H1 (cell line): ENCODE measurements at places on chromosomes 2 and 18. TPM values are rescaled to one million over a fixed set of nuclear protein-coding genes. Genes with fewer than 3 reads are reported as not detected.

Gene CCDC141
- 21.4 and 21.6 TPM in 2 replicates for total RNA-seq

Gene ANTXR1
- total RNA-seq: 44.3 and 45.9 TPM in 2 replicates

Gene CABLES1
- total RNA-seq: 26.4 and 28.0 TPM in 2 replicates

Gene POTEC
- 0.07 and 0.19 TPM in 2 replicates for total RNA-seq

Gene AGXT
- not detected in 2 replicates for total RNA-seq

Gene SLC9A2
- 0.13 and 0.15 TPM in 2 replicates for total RNA-seq

DNA sequence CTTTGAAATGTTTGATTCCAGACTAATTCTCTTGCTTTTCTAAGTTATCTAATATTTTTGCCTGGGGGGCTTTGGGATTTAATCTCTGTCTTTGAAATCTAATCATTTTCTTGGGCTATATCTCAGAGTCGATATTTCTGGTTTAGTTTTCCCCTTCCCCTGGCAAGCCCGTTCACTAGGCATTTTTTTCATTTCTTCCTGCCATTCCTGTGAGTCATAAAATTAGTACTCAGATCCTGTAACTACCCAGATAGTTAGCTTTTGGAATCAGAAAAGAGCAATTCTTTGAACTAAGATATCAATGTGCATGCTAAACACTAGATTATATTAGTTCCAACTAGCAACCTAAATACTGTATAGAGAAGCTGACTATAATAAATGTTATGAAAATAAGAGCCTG is 29.4 kb upstream of the RNF149 start:
- peaks cover 12% of the 10 kb centered on the region for H3K4me1 ChIP-seq
- no peaks in the 10 kb centered on the region for H3K36me3 ChIP-seq
- no peak overlapping the region for H3K4me3 ChIP-seq
- no peak overlapping the region for H3K27ac ChIP-seq

DNA sequence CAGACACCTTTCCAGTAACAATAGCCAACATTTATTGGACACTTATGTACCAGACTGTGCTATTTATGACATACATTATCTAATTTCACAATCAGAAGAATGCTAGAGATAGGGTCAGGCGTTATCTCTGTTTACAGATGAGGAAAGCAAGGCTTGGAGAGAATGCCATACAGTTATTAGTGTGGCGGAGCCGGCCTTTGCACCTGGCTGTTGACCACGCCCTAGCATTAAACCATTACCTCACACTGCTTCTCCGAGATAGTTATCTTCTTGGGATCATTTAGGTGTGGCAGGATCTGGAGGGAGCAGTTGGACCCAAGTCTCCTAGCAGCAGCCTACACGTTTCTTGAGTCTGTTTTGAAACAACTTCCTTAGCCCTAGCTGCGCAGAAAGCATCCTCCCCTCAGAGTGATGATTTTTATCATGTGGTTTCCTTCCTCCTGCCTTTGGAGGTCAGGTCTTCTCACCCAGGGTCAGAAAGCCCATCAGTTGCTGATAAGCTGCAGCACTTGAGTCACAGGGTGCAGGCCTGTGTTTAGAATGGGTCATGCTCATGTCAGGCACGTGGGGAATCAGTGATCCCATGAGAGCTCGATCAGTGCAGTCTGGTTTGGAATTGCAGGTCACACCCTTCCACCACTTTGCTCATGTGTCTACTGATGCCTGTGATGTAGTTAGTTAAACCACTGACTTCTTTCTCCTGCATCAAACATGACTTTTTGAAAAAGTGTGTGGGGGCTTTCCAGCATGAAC is 118.2 kb downstream of the SPTBN1 start:
- no peak overlapping the region for H3K27ac ChIP-seq
- peaks cover 27% of the 10 kb centered on the region for H3K4me1 ChIP-seq
- no peak for DNase-seq
- H3K4me3 ChIP-seq: no peak overlapping the region
- H3K36me3 ChIP-seq: no peaks in the 10 kb centered on the region

GRCh38 chr2:96485751-96486651 is 19.2 kb downstream of the NEURL3 start:
- peak; percentile 69 for DNase-seq
- H3K27me3 ChIP-seq: no peaks in the 10 kb centered on the region
- H3K4me3 ChIP-seq: no peak overlapping the region
- peaks cover 3% of the 10 kb centered on the region; the same call in 1 of the 2 replicates for H3K4me1 ChIP-seq
- H3K27ac ChIP-seq: no peak overlapping the region
- H3K36me3 ChIP-seq: no peaks in the 10 kb centered on the region

DNA sequence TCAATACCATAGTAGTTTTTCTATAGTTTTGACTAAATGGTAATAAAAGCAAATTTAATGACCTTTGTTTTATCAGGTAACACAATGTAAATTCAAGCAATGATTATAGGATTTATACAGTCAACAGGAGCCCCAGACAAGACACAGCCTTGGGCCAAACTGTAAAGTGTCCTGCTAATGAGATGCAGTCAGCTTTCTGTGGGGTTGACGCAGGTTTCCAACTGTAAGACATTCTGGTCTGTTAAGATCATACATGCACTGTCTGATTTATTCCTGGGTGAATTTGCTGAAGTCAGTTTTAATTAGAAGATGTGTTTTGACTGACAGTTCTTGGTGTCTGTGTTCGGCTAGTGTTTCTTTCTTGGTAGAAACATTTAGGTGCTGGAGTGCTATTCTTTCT is 180.3 kb downstream of the SNTG2 start:
- no peak overlapping the region for H3K4me3 ChIP-seq
- no peaks in the 10 kb centered on the region for H3K4me1 ChIP-seq
- no peak for DNase-seq
- H3K36me3 ChIP-seq: no peaks in the 10 kb centered on the region
- no peak overlapping the region for H3K27ac ChIP-seq
- H3K27me3 ChIP-seq: no peaks in the 10 kb centered on the region

- H3K27ac ChIP-seq: no peak overlapping the region
- DNase-seq: no peak
- no peaks in the 10 kb centered on the region for H3K27me3 ChIP-seq
- peaks cover 7% of the 10 kb centered on the region for H3K4me1 ChIP-seq
These were observed 90.3 kb downstream of the RPRM start for GRCh38 chr2:153388246-153388645.

GRCh38 chr2:27615316-27615715 is 13.5 kb downstream of the CCDC121 start:
- H3K27ac ChIP-seq: no peak overlapping the region
- H3K36me3 ChIP-seq: peaks cover 15% of the 10 kb centered on the region
- no peaks in the 10 kb centered on the region for H3K4me1 ChIP-seq
- no peak for DNase-seq
- no peak overlapping the region for H3K4me3 ChIP-seq
- peaks cover 1% of the 10 kb centered on the region for H3K27me3 ChIP-seq

DNA sequence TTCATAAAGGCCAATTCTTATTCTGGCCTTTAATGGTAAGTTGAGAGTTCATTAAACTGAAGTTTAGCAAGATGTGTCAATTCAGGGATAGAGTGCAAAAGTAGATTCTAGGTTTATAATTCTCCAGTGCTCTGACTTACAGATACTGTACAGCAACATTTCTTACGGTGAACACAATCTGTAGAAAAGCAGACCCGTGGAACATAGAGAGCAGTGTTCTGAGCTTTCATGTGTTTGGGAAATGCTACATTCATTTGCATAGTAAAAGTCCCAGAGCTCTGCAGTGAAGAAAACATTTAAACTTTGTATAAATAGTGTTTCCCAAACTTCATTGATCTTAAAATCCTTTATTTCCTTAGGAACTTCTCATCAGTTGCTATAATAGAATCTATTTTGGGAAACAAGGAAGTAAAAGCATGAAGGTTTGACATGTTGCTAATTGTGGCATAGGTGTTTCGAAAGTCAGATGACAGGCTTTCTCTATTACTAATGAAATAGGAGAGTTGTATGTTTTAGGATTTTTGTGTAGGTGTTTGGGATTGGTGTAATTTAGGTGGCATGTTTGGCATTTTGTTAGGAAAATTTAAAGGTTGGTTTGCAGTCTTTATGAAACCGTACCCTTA is 138.2 kb downstream of the ASXL3 start:
- H3K4me1 ChIP-seq: no peaks in the 10 kb centered on the region
- no peak overlapping the region for H3K4me3 ChIP-seq
- H3K27me3 ChIP-seq: no peaks in the 10 kb centered on the region
- H3K27ac ChIP-seq: no peak overlapping the region
- no peaks in the 10 kb centered on the region for H3K36me3 ChIP-seq
- no peak for DNase-seq

DNA sequence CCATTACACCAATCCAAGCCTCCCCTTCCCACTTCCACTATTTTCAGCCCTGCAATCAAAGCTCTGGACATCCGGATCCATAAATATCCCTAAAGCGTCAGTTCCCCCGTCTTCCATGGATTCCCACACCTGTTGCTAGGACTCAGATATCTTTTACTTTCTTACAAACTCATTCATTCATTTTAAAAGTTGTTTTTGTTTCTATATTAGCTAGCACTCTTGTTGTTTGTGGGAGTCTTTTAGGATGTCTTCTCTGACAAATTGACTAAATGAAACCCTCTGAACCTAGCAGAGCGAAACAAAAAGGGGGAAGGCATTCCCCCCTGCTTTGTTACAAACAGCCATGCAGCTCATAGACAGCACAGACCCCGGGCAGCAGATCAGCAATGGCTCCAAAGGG is 9.0 kb upstream of the NBAS start:
- DNase-seq: no peak
- no peak overlapping the region for H3K4me3 ChIP-seq
- H3K36me3 ChIP-seq: no peaks in the 10 kb centered on the region
- no peaks in the 10 kb centered on the region for H3K4me1 ChIP-seq

DNA sequence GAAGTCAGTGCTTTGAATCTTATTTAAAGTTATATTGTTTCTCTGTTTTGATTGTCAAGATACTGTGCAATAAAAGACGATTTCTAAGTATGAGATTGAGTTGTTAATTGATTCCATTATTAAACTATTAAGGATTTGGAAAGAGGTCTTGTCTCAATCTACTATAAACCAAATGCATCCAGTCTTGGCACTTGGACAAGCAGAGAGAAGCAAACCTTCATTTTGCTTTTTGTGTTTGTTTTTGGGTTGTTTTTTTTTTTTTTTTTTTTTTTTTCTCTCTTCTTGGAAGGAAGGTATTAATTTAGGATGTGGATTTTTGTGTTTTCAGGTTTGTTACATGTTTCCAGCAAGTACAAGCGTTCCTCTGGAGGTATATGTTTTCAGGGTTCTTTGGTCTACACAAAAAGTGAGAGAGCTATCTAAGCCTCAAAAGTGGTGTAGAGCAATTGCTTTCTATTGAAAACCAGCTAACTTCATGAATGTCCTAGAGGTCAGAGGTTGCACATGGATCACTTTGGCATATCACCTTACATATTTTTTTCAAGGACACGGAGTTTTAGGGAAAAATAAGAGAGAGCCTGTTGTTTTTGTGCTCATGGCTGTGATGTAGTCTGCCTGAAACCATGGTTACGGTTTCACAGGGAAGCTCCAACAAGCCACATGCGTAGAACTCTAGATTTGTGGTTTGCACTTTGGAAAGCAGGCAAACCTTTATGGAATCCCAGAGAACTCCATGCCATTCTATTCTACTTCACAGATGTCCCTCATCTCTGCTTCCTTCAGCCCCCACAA is 1.8 kb downstream of the PRKCE start:
- H3K27ac ChIP-seq: no peak overlapping the region
- no peaks in the 10 kb centered on the region for H3K36me3 ChIP-seq
- no peak for DNase-seq
- H3K27me3 ChIP-seq: peaks cover 31% of the 10 kb centered on the region

GRCh38 chr18:5238371-5238976 is 41.4 kb upstream of the AKAIN1 start:
- no peaks in the 10 kb centered on the region for H3K27me3 ChIP-seq
- H3K36me3 ChIP-seq: peaks cover 8% of the 10 kb centered on the region; the same call in 1 of the 2 replicates
- peak overlapping the region; percentile 93 for H3K4me3 ChIP-seq
- no peak for DNase-seq

DNA sequence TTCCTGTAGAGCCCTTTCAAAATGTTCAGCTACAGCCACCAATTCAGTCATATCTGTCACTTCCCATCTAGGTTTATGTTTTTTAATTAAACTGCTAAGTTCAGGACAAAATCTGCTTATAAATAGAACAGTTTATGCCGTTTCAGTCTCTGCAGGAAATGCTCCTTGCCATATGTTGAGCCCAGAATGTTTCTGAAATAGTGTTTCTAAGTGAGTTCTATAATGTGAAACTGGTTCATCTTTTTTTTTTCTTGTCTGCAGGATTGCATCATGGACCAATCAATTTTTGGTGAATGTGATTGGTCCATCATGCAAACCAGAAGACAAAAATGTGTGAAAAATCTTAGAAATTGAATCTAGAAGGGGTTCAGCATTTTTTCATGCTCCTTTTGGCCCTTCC is 30.2 kb upstream of the RHOB start:
- H3K4me1 ChIP-seq: no peaks in the 10 kb centered on the region
- no peaks in the 10 kb centered on the region for H3K27me3 ChIP-seq
- no peak overlapping the region for H3K4me3 ChIP-seq
- H3K27ac ChIP-seq: no peak overlapping the region

GRCh38 chr18:9824474-9824832 is 61.3 kb upstream of the TXNDC2 start:
- no peaks in the 10 kb centered on the region for H3K36me3 ChIP-seq
- no peaks in the 10 kb centered on the region for H3K4me1 ChIP-seq
- H3K4me3 ChIP-seq: no peak overlapping the region
- H3K27ac ChIP-seq: no peak overlapping the region

GRCh38 chr2:17441055-17441771 is 77.0 kb downstream of the RAD51AP2 start:
- DNase-seq: no peak
- no peaks in the 10 kb centered on the region for H3K4me1 ChIP-seq
- H3K27me3 ChIP-seq: no peaks in the 10 kb centered on the region
- H3K36me3 ChIP-seq: no peaks in the 10 kb centered on the region
- no peak overlapping the region for H3K4me3 ChIP-seq
- no peak overlapping the region for H3K27ac ChIP-seq

- peaks cover 21% of the 10 kb centered on the region for H3K4me1 ChIP-seq
- H3K27me3 ChIP-seq: peaks cover 6% of the 10 kb centered on the region
- DNase-seq: no peak
These were observed 19.1 kb upstream of the LRRTM1 start for GRCh38 chr2:80323610-80324009.

- peak overlapping the region; percentile 100; the same call in 1 of the 2 replicates for H3K4me3 ChIP-seq
- no peaks in the 10 kb centered on the region for H3K36me3 ChIP-seq
- DNase-seq: no peak
- H3K27ac ChIP-seq: no peak overlapping the region
- H3K27me3 ChIP-seq: no peaks in the 10 kb centered on the region
- no peaks in the 10 kb centered on the region for H3K4me1 ChIP-seq
These were observed 1.7 kb downstream of the ATF2 start for GRCh38 chr2:175166216-175166824.

DNA sequence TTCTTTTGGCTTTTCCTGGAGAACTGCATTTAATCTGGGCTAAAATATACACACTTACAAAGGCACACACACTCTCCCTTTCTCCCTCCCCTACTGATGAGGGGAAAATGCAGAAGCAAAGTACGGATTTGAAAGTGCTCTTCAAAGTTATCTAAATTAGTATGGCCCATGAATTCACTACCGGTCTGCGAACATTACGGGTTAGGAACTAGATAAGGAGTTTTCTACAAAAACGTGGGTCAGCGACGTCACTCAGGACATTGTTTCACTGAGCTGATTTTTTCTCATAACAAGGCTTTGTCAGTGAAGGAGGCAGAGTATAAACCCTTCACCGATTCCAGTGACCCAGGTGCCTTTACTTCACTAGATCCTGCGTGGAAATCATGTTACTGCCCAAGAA is 47.3 kb downstream of the COA5 start:
- no peaks in the 10 kb centered on the region for H3K4me1 ChIP-seq
- H3K27me3 ChIP-seq: no peaks in the 10 kb centered on the region
- H3K36me3 ChIP-seq: peaks cover 30% of the 10 kb centered on the region
- H3K27ac ChIP-seq: no peak overlapping the region
- H3K4me3 ChIP-seq: no peak overlapping the region
